ENCODE measurements at places on chromosomes 7 and 10.

GRCh38 chr7:91329571-91329970, 65.3 kb downstream of the FZD1 start:
- no peak for DNase-seq

DNA sequence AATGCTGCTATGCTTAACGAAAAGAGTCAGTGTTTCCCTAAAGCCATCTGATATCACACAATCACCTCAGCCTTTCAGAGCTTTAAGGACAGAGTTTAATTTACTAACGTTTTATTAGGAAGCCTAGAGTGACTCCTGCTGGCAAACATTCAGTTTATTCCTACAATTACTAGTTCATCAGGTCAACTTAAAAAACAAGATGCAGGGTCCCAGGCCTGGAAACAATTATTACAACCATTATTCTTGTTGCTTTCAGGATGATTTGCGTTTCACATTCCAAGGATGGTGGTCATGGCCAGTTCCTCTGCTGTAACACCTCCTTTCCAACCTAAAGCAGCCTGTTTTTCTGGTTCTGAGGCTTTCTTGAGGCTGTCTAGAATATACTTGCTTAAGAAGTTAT, 1.5 kb upstream of the FAM53B start:
- DNase-seq: no peak

DNA sequence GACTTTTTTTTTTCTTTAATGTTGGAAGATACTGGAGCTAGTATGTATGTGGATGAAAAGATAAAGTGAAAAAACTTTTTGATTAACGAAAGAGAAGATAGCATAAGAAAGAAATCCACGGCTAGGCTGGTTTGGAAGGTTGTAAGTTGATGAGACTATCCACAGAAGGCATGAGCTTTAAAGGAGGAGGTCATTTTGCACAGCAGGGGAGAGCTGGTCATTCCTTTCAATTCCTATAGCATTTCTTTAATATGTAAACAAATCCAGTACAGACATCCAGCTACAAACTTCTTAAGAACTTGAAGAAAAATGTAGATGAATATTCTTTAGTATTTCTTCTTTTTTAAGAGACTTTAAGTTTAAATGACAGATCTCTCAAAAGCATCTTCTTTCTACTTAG, 281.3 kb downstream of the CACNA2D1 start:
- no peak for DNase-seq

DNA sequence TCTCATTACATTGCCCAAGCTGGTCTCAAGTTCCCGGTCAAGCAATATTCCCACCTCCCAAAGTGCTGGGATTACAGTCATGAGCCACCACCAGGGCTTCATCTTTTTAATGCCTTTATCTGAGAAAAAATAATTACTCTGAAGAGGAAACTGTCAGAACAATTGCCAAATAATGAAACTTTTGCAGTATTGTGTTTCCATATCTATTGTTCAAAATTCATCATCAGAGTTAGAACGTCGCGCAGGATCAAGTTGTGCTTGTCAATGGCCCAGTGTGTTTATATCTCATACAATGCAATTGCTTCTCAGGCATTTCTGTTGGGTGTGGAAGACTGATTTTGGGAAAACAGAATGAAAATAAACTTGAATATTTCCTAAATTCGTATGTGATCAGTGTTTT, 143.1 kb downstream of the ARID5B start:
- DNase-seq: no peak

DNA sequence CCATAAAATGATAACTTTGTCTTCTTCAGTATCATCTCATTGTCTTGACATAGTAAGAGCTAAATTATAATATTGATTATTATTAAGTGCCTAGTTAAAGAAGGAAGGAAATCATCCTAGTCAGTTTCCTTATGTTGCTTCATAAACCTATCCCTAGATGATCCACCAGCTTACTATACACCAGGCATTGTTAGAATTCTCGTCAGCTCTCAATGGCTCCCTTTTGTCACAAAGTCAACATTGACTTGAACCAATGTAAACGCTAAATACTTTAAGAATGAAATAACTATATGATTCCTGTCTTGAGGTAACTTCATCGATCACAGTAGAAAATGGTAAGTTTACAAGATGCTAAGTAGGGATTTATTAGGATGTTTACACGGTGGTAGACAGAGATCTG, 1162.9 kb downstream of the CNTNAP2 start:
- DNase-seq: no peak

DNA sequence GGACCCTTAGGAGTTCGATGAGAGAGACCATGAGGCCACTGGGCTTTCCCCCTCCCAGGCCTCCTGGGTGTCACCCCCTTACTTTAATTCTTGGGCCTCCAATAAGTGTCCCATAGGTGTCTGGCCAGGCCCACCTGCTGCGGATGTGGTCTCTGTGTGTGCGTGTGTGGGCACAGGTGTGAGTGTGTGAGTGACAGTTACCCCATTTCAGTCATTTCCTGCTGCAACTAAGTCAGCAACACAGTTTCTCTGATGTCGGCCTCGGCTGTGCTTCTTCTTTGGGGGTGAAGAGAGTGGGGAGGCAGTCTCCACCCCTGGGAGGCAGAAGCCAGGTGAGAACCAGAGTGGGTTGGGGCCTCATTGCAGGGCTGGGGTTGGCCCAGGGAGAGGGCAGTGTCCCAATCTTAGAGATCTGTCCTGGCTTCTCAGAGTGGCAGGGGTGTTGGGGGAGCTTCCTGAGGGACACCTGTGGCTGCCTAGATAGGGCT, 1.5 kb downstream of the PVRIG start:
- peak; percentile 68 for DNase-seq

GRCh38 chr7:12233175-12233574, 22.1 kb downstream of the TMEM106B start:
- no peak for DNase-seq

- no peak for DNase-seq
These were observed 45.7 kb upstream of the CRTAC1 start for GRCh38 chr10:98076086-98076485.

Measured in effector memory CD4-positive, alpha-beta T cell (primary cell).